ENCODE measurements at places on chromosomes 1 and 21.

- H3K4me3 ChIP-seq: no peak overlapping the region
- no peaks in the 10 kb centered on the region for H3K4me1 ChIP-seq
- no peak overlapping the region for H3K27ac ChIP-seq
- no peaks in the 10 kb centered on the region for H3K27me3 ChIP-seq
- no peaks in the 10 kb centered on the region for H3K36me3 ChIP-seq
- no peak for DNase-seq
Measured at GRCh38 chr1:119302011-119302410, 66.6 kb upstream of the HAO2 start.

DNA sequence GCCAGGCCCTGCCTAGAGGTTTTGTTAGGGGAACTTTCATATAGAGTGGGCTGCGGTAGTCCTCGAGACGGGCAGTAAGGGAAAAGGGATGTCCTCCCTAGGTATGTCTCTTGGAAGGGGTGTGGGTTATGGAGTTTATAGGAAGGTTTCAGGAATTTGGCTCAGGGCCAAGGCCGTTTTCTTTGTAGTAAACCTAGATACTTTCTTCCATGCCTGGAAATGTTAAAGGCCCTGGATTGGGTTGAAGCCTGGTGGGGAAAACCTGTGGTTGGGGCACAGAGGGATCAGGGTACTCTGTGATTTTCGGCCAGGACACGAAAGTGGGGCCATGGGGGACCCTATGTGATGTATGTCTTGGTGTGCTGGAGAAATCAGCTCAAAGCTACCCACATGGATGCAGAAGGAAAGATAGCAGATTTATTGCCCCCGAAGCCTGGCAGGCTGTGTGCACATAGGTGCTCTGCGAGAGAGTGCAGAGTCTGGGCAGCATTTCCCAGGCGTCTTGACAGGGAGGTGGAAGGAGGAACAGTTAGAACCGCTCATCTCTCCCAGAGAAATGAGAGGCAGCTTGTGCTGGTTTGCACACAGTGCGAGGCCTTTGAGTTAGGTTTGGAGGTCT, 1.7 kb downstream of the SNAP47 start:
- no peaks in the 10 kb centered on the region for H3K27me3 ChIP-seq
- H3K4me1 ChIP-seq: peaks cover 7% of the 10 kb centered on the region
- peaks cover 6% of the 10 kb centered on the region for H3K36me3 ChIP-seq
- DNase-seq: no peak
- no peak overlapping the region for H3K27ac ChIP-seq
- no peak overlapping the region for H3K4me3 ChIP-seq

- DNase-seq: no peak
- no peaks in the 10 kb centered on the region for H3K4me1 ChIP-seq
- H3K36me3 ChIP-seq: peaks cover 29% of the 10 kb centered on the region
- H3K4me3 ChIP-seq: no peak overlapping the region
- H3K27me3 ChIP-seq: no peaks in the 10 kb centered on the region
- no peak overlapping the region for H3K27ac ChIP-seq
Measured at GRCh38 chr1:32182060-32182459, 2.6 kb downstream of the TXLNA start.

GRCh38 chr1:194068446-194069167, 882.2 kb upstream of the B3GALT2 start:
- no peak for DNase-seq
- no peaks in the 10 kb centered on the region for H3K27me3 ChIP-seq
- no peaks in the 10 kb centered on the region for H3K36me3 ChIP-seq
- no peak overlapping the region for H3K4me3 ChIP-seq
- H3K27ac ChIP-seq: no peak overlapping the region

- H3K27me3 ChIP-seq: no peaks in the 10 kb centered on the region
- H3K36me3 ChIP-seq: no peaks in the 10 kb centered on the region
- DNase-seq: no peak
- H3K4me1 ChIP-seq: peaks cover 44% of the 10 kb centered on the region
- peak overlapping the region; percentile 90 for H3K27ac ChIP-seq
- H3K4me3 ChIP-seq: no peak overlapping the region
Measured at GRCh38 chr1:39160703-39161102, 43.8 kb upstream of the MACF1 start.

Measured in right lobe of liver (tissue), 6 donors.